ENCODE measurements at places on chromosomes 3 and 15. TPM values are rescaled to one million over a fixed set of nuclear protein-coding genes. Genes with fewer than 3 reads are reported as not detected.

DNA sequence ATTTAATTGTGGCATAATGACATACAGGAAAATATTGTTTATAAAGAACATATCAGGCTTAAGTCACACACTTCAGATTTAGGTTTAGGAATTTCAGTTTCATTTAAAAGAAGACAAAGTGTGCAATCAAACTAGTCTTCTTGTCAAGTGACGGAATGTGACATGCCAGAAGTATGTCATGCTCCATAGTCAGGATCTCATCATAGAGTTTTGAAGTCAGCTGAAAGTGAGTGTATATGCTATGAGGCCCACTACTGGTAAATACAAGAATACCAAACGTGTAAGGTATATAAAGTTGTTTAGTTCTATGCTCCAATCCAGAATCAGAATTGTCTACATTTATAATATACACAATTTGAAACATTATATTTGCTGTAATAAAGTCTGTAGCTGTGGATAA is 988.4 kb downstream of the TBL1XR1 start:
- no peaks in the 10 kb centered on the region for H3K4me1 ChIP-seq
- H3K4me3 ChIP-seq = no peak overlapping the region
- no peaks in the 10 kb centered on the region for H3K36me3 ChIP-seq
- no peaks in the 10 kb centered on the region for H3K27me3 ChIP-seq

DNA sequence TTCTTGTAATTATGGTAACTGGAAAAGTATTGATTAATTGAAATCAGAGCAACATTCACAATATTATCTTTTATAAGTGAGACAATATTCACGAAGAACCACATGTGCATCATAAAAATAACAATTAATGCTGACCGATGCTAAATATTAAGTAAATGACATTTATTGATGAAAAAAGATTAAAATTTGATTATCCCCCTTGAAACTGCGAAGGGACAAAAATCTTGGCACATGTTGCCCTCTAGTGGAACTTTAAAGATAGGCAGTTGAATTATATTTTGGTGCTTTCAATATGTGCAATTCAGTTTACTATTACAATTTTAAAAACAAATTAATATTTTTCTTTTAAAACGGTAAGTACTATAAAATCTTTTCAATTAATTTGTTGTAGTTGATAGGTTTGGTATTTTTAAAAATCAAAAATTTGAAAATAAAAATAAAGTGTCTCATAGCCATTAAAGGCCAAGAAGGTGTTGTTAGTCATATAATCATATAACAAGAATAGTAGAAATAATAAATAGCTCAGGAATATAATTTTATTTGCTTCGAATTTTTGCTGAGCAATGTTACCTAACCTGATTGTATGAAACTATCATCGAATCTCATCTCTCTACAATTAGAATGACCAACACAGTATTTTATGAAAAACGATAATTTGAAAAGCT is 270.2 kb downstream of the ROBO1 start:
- no peaks in the 10 kb centered on the region for H3K4me1 ChIP-seq
- DNase-seq = no peak
- no peak overlapping the region for H3K4me3 ChIP-seq
- H3K27ac ChIP-seq = no peak overlapping the region

DNA sequence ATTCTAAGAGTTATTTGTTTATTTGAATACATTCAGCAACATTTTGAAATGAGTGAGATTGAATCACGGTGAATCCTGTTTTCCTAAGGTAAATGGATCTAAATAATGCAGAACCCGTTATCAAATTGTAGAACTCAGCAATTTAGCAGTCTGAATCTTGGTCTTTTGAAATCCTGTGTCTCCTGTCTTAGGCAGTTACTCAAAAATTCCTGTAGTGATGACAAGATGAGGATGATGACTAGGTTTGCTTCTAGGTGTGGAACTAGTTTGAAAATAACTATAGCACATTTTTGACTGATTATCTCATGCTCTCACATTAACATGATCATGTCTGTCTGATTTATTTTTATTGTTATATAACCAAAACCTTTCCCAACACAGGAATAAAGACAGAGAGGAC is 115.0 kb downstream of the RAP2B start:
- H3K36me3 ChIP-seq = no peaks in the 10 kb centered on the region
- no peaks in the 10 kb centered on the region for H3K27me3 ChIP-seq
- peaks cover 4% of the 10 kb centered on the region for H3K4me1 ChIP-seq
- no peak overlapping the region for H3K27ac ChIP-seq
- H3K4me3 ChIP-seq = no peak overlapping the region

DNA sequence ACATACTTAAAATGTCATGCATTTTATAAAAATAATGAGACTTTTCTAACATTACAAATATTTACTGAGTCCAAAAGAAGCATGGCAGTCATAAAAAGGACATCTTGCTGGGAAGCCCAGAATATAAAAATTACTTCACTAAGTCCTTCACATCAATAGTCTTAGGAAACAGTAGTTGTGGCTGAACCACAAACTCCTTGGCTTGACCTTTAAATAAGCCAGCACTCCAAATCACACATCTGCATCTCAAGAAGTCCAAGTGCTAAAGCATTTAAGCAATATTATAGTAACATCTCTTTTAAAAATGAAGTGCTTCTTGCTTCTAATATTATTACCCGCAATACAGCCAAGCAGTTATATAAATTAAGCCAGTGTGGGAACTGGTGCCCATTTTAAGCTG is 8.8 kb downstream of the CCNL1 start:
- no peak for DNase-seq
- no peak overlapping the region for H3K27ac ChIP-seq

- no peaks in the 10 kb centered on the region for H3K4me1 ChIP-seq
- no peak for DNase-seq
- no peaks in the 10 kb centered on the region for H3K36me3 ChIP-seq
- H3K27ac ChIP-seq = no peak overlapping the region
- H3K27me3 ChIP-seq = no peaks in the 10 kb centered on the region
Measured at GRCh38 chr3:124514683-124515082, 215.6 kb upstream of the UMPS start.

DNA sequence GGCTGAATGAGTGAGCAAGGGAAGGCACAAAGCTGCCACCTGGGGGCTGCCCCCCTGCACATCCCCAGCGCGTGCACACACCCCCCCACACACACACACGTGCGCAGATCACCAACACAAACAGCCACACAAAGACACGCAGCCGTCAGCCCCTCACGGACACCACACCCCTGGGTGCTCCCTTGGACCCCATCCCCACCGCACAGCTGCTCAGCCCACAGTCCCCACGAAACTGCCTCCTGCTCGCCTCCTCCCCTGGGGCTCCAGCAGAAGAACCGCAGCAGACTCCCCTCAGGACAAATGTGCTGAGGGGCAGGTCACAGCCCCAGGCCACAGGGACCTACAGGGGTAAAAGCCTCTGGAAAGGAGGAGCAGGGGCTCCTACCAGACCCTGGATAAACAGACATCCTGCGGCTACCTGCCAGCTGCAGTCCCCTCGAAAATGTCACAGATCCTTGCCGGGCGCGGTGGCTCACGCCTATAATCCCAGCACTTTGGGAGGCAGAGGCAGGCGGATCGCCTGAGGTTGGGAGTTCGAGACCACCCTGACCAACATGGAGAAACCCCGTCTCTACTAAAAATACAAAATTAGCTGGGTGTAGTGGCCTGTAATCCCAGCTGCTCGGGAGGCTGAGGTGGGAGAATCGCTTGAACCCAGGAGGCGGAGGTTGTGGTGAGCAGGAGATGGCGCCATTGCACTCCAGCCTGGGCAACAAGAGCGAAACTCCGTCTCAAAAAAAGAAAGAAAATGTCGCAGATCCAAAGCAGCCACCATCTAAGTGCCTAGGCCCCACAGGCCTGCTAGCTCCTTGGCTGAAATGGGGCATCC is 6.5 kb downstream of the TWF2 start:
- peaks cover 62% of the 10 kb centered on the region for H3K4me1 ChIP-seq
- peaks cover 50% of the 10 kb centered on the region for H3K36me3 ChIP-seq
- no peaks in the 10 kb centered on the region for H3K27me3 ChIP-seq
- no peak overlapping the region for H3K27ac ChIP-seq

SLC15A2 gene
- polyA plus RNA-seq = 0.15 TPM

Measured in CD4-positive, alpha-beta memory T cell (primary cell).